ENCODE measurements at places on chromosomes 1 and 21.

GRCh38 chr1:21613072-21613867 lies 55.9 kb downstream of the RAP1GAP start:
- no peak for DNase-seq

DNA sequence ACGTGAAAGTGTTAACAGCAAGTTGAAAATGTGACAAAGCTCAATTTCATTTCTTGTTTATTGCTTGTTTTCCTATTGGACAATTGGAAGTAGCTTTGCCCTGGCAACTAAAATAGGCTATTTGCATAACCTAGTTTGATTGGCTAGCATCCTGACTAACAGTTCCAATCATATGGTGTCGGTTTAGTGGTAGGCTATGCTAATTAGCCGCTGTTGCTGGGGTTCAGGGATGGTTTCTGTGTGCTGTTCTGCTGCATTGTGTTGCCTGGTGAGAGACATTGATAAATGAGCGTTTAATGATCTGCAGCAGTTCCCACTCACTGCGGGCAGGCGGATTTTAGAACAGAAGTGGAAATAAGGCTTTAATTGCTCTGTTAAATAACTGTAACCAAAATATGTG lies 68.5 kb downstream of the DYRK1A start:
- DNase-seq: no peak

DNA sequence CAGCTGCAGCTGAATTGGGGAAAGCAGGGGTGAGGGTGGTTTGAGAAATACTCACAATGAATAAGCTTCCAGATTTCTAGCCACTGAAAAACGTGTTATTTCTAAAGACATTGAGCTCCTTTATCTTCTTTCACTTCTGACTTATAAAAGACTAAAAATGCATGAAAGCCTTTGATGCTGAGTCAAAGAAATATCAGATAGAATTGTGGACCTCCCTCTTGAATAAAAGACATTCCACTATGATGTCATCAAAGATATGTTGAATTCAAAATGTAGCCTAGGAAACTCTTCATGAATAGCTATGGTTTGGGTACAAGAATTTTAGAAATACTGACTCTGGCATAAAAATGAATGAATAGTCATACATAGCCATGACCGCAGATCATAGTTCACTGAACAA lies 44.7 kb upstream of the COL24A1 start:
- no peak for DNase-seq

DNA sequence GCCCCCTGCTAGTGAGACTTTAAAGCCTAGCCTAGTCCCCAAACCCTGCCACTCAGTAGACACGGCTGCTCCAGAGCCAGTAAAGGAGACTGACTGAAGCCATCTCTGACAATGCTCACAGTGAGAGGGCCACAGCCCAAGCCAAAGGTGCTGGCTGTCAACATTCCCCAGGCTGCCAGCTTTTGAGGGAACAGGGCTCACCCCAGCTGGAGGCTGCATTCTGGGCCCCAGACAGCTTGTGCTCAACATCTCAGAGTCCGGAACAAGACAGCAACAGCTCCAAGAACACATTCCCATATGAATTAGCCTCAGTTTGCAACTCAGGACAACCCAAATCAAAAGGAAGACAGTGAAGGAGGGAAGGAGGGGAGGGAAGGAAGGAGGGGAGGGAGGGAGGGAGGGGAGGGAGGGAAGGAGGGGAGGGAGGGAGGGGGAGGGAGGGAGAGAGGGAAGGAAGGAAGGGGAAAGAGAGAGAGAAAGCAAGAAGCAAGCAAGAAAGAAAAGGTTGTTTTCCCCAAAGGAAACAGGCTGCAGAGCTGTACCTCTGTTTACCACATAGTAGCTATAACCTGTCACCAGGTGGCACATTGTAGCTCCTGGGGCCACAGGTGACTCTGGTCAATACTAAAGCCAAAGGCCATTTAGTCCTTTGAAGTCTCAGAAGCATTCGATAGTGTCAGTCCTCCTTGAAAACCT lies 5.4 kb downstream of the ARTN start:
- DNase-seq: no peak

- DNase-seq: no peak
Measured at GRCh38 chr1:233107130-233107660, 156.8 kb downstream of the NTPCR start.

GRCh38 chr1:59972216-59972927 lies 45.8 kb upstream of the CYP2J2 start:
- no peak for DNase-seq

- DNase-seq: no peak
Measured at GRCh38 chr1:212269306-212269705, 15.9 kb upstream of the PPP2R5A start.

DNA sequence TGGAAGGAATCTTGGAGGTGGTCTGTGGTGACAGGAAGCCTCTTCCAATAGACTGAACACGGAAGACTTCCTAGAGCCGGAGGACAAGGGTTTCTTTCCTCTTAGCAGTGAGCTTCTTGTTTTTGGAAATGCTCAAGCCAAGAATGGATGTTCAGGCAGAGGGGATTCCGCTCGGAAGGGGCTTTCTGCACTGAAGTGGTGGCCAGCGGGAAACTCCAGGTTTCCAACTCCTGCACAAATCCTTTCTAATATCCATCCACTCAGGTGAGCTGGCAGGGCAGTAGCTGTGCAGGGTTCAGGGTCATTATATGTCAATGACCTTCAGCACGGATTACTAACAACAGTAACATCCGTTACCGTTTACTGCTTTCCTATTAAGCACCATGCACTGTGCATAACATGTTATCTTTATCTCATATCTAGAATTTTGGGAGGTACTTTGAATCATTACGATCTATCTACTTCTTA lies 573 bp upstream of the CPT2 start:
- no peak for DNase-seq

DNA sequence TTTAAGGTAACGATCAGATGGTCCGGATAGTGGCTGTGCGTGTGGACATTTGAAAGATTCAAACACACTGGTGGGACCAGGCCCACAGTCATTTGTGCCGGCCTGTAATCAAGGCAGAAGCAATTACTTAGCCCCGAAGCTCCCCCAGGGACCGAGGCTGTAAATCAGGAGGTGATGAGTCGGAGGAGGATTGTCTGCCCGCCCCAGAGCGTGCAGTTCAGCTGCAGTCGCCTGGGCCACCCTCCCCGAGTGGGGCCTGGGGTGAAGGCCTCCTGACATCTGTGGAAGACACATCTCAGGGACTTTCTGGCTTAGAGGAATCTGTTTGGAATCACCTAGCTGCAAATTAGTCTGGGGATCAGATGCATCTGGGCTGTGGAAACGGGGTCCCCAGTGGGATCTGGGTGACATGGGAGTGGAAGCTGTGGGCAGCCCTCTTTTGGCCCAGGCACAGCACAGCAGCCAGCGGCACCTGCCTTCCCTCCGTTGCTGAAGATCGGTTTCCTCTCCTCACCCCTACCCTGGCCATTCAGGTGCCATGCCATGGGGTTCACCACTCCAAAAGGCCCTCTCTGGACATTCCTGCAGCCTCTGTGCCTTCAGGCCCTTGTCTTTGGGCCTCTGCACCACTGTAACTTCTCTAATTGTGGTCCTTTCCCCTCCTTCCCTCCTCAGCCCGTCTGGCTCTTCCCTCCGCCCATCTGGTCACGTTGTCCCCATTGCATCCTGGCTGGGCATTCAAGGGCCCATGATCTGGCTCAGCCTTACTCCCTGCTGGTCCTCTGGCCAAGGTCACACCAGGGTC lies 25.7 kb downstream of the LHX4 start:
- DNase-seq: no peak

- DNase-seq: no peak
Measured at GRCh38 chr1:6779089-6779805, 6.0 kb upstream of the CAMTA1 start.

GRCh38 chr1:37506740-37507139 lies 7.8 kb downstream of the MEAF6 start:
- no peak for DNase-seq

- no peak for DNase-seq
Measured at GRCh38 chr1:58850636-58851035, 66.8 kb upstream of the JUN start.

- DNase-seq: no peak
Measured at GRCh38 chr1:107389410-107390396, 248.9 kb downstream of the NTNG1 start.

DNA sequence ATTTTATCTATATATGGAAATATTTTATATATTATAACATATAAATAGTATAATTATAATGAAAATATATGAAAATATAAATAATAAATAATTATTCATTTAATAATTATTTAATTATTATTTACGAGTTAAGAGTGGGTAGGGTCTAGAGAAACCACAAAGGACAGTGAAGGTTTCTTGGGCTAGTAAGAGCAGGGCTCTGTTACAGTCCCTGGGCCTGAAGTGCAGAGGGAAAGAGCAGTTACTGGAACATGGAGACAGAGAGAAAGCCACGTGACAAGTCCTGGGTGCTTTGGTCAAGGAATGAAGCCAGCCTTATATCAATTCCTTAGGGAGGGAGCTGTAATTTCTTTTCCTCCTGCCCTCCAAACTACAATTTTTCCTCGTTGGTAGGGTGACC lies 117.2 kb upstream of the OLIG2 start:
- no peak for DNase-seq

DNA sequence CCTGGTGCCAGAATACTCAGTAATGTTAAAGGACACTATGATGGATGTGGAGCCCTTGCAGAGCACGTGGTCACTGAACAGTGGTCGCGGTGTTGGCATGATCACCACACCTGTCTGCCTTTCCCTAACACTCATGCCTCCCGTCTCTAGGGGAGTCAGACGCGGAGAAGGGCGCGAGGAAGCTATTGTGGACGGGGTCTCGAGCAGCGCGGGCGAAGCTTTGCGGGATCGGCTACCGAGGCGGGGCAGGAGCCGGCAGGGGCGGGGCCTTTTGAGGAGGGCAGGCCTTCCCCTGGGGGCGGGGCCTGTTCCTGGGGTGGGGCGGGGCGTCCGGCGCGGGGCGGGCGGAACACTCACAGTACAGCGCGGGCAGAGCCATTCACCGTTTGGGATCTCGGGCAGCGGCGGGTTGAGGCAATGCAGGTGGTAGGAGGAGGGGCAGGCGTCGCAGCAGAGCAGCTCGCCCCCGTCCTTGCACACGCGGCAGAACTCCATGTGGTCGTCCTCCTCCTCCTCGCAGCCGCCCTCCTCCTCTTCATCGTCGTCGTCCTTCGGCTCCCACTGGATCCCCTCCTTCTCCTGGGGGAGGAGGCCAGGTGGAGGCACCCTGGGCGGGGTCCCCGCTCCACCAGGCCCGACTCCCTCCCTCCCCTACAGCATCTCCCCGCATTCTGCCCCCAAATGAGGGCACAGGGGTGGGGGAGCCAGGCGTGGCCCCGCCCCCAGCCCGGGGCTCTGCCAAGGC lies 31.5 kb downstream of the CHD5 start:
- no peak for DNase-seq

DNA sequence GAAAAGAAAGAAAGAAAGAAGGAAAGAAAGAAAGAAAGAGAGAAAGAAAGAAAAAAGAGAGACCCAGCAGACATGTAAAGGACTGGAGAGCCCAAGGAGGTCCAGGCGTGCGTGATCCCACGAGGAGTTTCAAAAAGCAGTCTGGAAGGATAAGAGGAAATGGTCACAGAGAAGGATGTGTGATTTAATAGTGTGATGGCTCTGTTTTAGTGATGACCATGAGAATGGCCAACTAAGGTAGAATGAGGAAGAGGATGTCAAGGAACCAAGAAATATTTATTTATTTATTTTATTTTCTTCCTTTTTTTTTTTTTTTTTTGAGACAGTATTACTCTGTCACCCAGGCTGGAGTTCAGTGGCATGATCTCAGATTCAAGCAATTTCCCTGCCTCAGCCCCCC lies 25.5 kb downstream of the PTGS2 start:
- DNase-seq: no peak

DNA sequence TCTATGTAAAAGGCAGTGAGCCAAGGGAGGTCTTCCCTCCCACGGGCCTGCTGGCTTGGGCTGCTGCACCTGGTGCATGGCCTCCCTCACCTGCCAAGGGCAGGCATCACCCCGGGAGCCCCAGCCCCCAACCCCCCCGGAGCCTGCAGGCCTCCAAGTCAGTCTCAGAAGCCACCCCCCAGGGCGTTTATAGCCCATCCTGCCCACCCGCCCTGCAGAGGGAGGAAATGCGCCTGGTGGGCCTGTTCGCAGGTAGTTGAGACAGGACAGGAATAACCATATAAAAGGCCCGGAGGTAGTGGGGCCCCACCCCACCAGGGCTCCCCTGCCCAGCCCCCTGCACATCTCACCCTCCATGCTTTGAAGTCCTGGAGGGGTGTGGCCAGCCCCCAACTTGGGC lies 18.2 kb upstream of the ARF1 start:
- DNase-seq: no peak

GRCh38 chr1:91283421-91283726 lies 121.3 kb downstream of the HFM1 start:
- no peak for DNase-seq

GRCh38 chr1:47696737-47697441 lies 259.0 kb downstream of the FOXD2 start:
- DNase-seq: peak; percentile 27

GRCh38 chr1:103250441-103250861 lies 142.1 kb upstream of the COL11A1 start:
- peak; percentile 64 for DNase-seq

DNA sequence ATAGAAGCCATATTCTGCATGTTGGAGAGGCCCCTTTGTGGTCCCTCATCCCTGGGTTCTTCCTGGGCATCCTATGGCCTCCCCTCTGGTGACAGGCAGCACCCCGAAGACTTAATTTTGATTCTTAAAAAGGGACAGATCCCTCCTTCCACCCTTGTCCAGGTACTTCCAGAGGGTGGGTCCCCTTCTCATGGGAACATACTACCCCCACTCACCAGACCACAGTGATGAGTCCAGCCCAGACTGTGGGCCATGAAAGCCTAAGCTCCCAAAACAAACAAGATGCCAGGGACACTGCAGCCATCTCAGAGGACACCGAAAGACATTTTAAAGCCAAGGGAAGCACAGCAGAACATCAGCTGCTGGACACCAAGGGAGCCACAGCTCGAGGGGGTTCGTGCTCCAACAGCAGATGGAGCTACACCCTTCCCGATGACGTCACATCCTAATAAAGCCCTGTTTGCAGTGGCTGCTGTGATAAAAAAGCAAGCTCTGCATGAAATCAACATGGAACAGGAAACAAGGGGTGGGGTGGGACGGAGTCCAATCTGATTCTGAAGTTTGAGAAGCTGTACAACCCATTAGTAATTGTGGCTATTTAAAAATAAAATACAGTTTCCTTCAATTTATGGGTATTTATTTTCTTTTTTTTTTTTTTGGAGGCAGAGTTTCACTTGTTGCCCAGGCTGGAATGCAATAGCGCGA lies 32.4 kb downstream of the GNB1 start:
- DNase-seq: peak; percentile 78

GRCh38 chr1:184563308-184563707 lies 176.5 kb downstream of the C1orf21 start:
- peak; percentile 9 for DNase-seq

GRCh38 chr1:74824497-74825107 lies 91.7 kb downstream of the TYW3 start:
- DNase-seq: no peak

DNA sequence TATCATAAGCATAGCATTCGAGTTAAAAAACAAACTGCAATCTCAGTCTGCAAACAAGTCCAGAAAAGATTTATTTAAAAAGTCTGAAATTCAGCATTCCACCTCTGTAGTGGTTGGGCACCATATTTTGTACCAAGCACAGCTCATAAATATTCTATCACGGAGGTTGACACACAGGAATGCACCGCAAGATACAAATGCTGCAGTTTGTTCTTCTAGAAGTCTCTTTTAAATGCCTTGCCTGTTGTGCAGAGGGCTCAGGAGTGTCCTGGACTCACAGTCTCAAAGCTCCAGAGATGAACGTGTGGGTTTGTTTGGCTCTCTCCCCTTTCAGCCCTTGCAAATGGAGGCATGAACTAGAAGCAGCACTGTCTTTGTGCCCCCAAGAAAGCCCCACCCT lies 212.4 kb upstream of the USP24 start:
- no peak for DNase-seq

- peak; percentile 78 for DNase-seq
Measured at GRCh38 chr1:41735631-41736260, 183.0 kb downstream of the HIVEP3 start.

- no peak for DNase-seq
Measured at GRCh38 chr1:201022493-201022819, 1.1 kb downstream of the KIF21B start.
